RPMI7951 (cell line): ENCODE measurements at places on chromosomes 1 and 21. TPM values are rescaled to one million over a fixed set of nuclear protein-coding genes. Genes with fewer than 3 reads are reported as not detected.

DNA sequence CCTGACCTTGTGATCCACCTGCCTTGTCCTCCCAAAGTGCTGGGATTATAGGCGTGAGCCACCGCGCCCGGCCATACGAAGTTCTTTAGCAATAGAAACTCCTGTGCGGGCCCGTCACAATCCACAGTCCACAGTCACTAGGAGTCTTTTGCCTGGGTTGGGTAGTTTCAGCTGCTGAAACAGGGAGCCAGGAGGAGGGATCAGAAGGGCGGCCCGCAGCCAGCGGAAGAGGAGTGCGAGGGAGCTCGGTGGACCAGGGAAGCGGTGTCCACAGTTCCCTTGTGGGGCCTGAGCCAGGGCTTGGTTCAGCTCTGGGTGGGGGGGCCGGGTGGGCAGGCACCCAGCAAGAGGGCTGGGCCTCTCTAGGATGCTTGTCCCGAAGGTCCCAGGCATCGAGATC, 17.9 kb upstream of the HSPG2 start:
- no peak for DNase-seq

DNA sequence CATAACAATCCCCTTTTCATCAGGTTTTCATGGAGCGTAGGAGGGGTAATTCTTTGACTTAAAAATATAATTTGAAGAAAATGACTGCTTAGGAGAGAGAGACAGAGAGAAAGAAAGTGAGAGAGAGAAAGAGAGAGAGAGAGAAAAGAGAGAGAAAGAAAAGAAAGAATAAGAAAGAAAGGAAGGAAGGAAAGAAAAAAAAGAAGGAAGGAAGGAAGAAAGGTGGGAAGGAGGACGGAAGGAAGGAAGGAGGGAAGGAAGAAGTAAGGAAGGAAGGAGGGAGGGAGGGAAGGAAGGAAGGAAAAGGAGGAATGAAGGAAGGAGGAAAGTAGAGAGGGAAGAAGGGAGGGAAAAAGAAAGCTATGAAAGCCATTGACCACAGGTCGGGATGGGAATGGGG, 10.8 kb upstream of the DEGS1 start:
- no peak for DNase-seq

The GADD45A gene
- total RNA-seq: 45.8 and 46.0 TPM in 2 replicates

DNA sequence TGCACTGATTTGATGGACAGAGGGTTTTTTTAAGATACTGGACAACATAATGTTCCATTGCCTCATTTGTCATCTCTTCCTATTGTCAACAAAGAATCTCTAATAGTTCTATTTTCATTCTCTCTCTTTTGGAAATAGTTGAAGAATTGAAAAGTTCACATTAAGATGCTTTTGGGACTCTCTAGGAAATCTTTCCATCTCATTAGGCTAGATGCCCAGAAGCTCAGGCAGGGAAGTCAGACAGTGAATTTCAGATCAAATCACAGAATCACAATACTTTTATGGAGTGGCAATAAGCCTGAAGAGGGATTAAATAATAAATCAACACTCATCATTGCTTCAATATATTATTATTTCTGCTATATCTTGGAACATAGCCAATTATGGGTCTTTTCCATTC, 29.2 kb downstream of the NEGR1 start:
- DNase-seq: no peak

GRCh38 chr1:167173516-167174184, 47.0 kb upstream of the POU2F1 start:
- DNase-seq: peak; percentile 78

GRCh38 chr1:204370176-204370575, 10.4 kb upstream of the PLEKHA6 start:
- no peak for DNase-seq

The CFHR2 gene
- not detected in 2 replicates for total RNA-seq

- DNase-seq: no peak
Observed at GRCh38 chr1:154154534-154155191, at the start of gene NUP210L. Gene NUP210L (minus strand): TSS chr1:154155073.

The PGBD5 gene
- total RNA-seq: under 0.01 and 0.10 TPM in 2 replicates

DNA sequence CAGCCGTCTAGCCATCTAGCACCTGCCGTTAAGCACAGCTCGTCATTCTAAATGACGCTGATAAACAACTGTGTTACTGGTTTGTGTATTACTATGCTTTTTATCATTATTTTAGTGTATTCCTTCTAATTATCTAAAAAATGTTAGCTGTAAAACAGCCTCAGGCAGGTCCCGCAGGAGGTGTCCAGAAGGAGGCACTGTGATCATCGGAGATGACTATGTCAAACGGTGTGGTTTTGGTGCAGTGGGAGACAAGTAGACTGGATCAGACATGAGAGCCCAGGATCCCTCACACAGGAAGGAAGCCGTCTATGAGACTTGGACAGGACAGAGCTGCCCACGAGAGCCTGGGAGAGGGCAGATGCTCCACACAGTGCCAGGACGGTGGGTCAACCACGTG, 55.3 kb upstream of the COL6A1 start:
- peak; percentile 37 for DNase-seq
